Renal cortical epithelial cell (primary cell): ENCODE measurements at places on chromosomes 3 and 15.

DNA sequence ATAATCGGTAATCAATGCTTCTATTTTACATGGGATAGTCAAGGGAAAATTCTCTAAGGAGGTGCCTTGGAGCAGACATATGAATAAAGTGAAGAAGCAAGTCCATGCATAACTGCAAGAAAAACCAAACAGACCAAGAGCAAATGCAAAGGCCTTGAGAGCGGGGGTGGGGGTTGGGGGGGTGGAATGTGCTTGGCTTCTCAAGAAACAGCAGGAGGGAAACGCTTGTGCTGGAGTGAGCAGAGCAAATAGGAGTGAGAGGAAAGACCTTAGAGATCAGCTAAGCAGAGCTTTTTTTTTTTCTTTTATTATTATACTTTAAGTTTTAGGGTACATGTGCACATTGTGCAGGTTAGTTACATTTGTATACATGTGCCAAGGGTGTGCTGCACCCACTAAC lies 260.8 kb downstream of the ARPP21 start:
- no peak for DNase-seq

- DNase-seq, result peak; percentile 100
These were observed 45.7 kb downstream of the C2CD4B start for GRCh38 chr15:62119227-62119864.

GRCh38 chr3:124761250-124761796 lies 31.1 kb downstream of the UMPS start:
- peak; percentile 62 for DNase-seq

DNA sequence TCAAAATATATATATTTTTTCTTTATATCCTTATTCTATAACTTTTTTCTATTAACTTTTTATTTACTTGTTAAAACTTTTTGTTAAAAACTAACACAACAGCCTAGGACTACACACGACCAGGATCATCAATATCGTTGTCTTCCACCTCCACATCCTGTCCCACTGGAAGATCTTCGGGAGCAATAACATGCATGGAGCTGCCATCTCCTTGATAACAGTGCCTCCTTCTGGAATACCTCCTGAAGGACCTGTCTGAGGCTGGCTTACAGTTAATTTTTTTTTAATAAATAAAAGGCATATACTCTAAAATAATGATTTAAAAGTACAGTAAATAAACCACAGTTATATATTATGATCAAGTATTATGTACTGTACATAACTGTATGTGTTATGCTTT lies 58.9 kb downstream of the SFMBT1 start:
- peak; percentile 17 for DNase-seq

GRCh38 chr3:125072301-125072700 lies 16.5 kb upstream of the HEG1 start:
- peak; percentile 22 for DNase-seq

DNA sequence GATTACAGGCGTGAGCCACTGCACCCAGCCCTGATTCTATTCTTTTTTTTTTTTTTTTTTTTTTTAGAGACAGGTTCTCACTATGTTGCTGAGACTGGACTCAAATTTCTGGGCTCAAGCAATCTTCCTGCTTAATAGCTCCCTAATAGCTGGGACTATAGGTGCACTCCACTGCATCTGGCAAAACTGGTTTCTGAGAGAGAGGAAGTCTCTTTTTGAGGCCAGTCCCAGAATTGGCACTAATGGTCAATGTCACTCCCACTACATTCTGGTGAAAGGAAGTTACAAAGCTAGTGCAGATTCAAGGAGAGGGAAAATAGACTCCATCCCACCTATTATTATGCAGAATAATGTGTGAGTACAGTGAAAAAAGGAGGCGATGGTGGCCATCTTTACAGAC lies 5.8 kb upstream of the TGFBR2 start:
- DNase-seq, result no peak

DNA sequence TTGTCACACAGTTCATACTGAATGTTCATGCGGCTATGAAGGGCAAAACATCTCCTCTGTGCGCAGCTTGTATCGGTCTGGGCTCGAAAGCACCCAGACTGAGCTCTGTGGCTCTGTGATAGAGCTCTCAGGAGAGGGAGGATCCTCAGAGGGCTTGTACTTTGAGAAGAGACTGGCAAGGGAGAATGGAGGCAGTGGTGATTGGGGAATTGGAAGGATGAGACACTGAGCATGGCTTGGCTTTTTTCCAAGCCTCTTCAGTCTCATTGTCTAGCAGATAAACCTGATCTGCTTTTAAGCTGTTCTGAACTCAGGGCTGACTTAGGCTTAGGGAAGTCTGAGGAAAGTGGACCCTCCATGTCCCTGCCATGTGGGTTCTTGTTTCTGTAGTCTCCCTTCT lies 43.0 kb downstream of the RAD54L2 start:
- DNase-seq, result no peak

GRCh38 chr3:107641572-107642307 lies 119.0 kb downstream of the BBX start:
- DNase-seq, result peak; percentile 62

DNA sequence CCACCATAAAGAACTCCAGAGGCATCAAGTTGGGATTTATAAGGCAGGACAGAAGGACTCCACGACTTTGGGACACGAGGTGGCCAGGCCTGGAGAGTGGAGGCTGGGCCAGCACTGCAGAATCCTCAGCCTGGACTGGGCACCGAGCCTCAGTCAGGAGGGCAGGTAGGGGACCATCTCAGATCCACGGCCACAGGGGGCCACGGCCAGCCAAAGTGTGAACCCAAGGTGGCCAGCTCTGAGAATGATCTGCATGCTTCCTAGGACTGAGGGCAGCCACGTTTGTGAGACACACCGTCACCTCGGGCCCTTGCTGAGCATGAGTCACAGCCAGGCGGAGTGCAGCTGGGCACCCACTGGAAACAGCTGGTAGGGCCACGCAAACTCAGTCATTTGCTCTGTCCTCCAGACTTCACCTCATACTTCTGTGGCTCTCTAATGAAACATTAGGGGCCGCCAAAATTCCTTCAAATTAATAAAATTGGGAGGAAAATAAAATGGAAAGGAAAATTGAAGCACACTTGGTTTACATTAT lies 65.8 kb downstream of the CTNNB1 start:
- peak; percentile 33 for DNase-seq

GRCh38 chr3:72663429-72663828 lies 184.8 kb downstream of the SHQ1 start:
- DNase-seq, result no peak

GRCh38 chr3:38687321-38687720 lies 37.8 kb upstream of the SCN5A start:
- no peak for DNase-seq

GRCh38 chr3:27357665-27358258 lies 11.4 kb downstream of the NEK10 start:
- DNase-seq, result peak; percentile 59

- DNase-seq, result no peak
These were observed 154.6 kb downstream of the LRTM1 start for GRCh38 chr3:54773271-54773670.

GRCh38 chr3:45906681-45907407 lies 20.5 kb downstream of the CCR9 start:
- DNase-seq, result peak; percentile 6

DNA sequence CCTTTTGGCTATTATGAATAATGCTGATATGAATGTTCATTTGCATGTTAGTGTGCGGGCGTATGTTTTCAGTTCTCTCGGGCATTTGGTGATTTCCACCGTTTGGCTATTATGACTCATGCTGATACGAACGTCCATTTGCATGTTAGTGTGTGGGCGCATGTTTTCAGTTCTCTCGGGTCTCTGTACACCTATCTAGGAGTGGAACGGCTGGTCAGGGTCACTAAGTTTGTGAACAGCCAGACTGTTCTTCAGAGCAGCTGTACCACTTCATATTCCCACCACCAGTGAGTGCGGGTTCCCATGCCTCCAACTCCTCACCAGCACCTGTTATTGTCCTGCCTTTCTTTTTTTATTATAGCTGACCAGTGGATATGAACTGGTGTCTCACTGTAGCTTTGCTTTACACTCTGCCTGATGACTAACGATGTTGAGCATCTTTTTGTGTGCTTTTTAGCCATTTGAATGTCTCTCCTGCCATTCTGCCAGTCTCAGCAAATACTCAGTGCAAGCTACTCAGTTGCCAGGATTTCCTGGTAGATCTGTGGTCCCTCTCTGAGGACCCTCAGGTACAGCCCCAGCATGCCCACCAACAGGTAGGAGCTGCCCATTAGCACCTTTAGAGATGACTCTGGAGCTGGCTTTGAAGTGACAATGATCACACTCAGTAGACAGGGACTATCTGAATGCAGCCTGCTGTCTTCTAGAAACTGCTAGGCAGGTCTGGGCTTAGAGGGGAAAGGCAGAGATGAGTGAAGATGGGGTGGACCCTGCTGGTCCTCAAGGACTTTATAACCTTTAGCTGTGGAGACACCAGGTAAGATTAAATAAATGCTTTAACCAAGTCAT lies 141.1 kb downstream of the XXYLT1 start:
- no peak for DNase-seq

GRCh38 chr15:90991587-90992285 lies 2.6 kb downstream of the PRC1 start:
- DNase-seq, result no peak

GRCh38 chr3:95123104-95123503 lies 1060.2 kb downstream of the NSUN3 start:
- no peak for DNase-seq

DNA sequence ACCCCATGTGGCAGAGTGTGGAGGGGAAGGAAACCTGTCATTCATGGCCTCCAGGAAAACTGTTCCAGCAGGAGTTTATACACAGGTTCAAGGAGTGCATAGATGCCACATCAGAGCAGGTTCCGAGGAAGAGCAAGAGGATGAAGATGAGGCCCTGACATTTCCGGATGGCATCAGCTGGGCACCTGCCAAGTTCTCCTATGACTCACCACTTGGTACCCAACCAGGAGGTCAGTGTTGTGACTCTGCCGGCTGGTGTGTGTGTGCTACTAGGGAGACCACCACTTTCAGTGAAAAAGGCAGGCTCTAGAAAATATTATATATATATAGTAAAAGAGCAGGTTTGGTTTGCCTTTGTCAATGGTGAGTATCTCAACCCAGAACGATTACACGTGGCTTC lies 69.3 kb downstream of the NTRK3 start:
- DNase-seq, result no peak

DNA sequence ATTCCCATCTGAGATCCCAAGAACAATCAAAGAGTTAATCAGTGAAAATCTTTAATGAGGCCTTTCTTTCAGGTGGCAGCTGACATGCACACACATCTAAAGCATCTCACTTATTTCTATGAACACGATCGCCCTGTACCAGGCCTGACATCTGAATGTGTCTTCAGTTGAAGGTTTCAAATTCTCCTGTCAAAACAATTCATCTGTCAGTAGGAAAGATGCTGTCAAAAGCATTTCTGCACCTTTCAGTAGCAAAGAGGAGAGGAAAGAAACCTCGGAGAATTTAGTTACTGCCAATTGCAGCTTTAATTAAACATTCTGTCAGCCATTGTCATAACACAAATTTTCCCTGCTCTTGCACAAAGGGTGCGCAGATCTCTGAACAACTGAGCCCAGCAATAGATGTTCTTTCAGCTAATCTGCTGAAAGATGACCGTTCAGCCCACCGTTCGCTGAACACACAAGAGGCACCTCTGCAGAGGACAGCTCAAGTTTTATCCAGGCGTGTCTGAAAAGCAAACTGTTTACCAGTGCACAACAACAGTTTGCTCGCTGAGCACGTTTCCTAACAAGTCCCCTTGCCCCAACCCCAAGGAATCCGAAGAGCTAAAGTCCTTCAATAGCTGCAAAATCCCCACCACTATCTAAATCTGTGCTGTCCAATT lies 34.1 kb downstream of the LRIG1 start:
- DNase-seq, result no peak

- no peak for DNase-seq
These were observed 29.8 kb downstream of the CCR3 start for GRCh38 chr3:46272028-46272451.

- DNase-seq, result no peak
These were observed 257.1 kb downstream of the UACA start for GRCh38 chr15:70505936-70506912.

DNA sequence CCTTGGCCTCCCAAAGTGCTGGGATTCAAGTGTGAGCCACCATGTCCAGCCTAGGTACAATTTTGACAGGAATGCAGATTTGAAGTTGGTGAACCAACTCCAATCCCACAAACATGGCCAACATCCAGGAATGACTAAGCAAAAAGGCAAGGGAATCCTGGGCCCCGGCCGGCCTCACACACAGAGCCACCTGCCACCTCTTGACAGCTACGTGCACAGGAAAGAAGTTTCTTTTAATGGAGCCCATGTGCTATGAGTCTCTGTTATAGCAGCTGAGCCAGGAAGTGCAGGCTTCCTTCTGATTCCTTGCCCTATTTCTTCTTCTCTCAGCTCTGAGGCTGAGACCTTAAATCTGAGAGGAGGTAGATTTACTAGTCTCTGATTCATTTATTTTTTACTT lies 8.8 kb downstream of the TMEM40 start:
- DNase-seq, result peak; percentile 88

GRCh38 chr15:74768099-74768770 lies 13.6 kb upstream of the CSK start:
- DNase-seq, result no peak

- no peak for DNase-seq
These were observed 225.6 kb downstream of the TBL1XR1 start for GRCh38 chr3:176971613-176972174.

- peak; percentile 37 for DNase-seq
These were observed 38.6 kb upstream of the HES1 start for GRCh38 chr3:194097141-194097882.

DNA sequence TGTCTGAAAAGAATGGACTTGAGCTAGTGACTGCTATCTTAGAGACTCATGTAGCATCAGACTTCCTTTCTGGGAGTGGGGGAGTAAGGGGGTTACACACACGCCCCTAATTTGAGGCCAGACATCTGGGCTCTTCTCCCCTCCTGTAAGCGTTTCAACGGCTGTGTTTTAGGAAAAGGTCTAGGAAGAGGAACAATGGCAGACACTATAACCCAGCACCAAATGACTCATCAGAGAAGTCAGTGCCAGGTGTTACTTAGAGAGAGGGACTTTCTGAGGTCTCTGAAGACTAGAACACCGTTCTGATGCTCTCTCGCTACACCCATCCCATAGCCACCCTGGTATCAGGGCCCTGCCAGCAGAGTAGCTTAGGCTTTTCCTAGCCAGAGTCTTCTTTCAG lies 65.5 kb downstream of the SSUH2 start:
- DNase-seq, result no peak

- DNase-seq, result no peak
These were observed 1.9 kb upstream of the CCDC9B start for GRCh38 chr15:40342416-40343320.

DNA sequence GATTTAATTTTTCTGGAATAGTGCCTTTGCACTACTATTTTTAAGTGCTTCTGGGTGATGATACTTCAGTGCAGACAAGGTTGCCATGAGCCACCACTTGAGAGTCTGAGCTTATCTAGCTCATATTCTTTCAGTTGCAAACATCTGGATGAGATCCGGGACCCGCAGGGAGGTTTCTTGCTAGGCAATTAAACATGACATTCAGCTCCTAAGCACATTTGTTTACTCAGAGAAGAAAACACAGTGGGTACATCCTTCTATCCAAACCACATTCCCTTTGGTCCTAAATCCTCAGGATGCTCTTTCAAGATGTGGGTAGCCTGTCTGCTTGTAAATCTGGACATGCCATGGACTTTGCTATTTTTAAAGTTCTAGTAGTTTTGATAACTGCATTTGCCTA lies 12.0 kb downstream of the PLSCR1 start:
- no peak for DNase-seq
